Hepatocyte (in vitro differentiated cells): ENCODE measurements at places on chromosomes 2 and 18.
A peak's percentile ranks its signal among the peaks of the same experiment; 100 is the strongest.

GRCh38 chr2:37781028-37781427 is 109.6 kb upstream of the CDC42EP3 start:
- DNase-seq: no peak

GRCh38 chr2:189379731-189380261 is 61.5 kb upstream of the WDR75 start:
- DNase-seq: no peak

DNA sequence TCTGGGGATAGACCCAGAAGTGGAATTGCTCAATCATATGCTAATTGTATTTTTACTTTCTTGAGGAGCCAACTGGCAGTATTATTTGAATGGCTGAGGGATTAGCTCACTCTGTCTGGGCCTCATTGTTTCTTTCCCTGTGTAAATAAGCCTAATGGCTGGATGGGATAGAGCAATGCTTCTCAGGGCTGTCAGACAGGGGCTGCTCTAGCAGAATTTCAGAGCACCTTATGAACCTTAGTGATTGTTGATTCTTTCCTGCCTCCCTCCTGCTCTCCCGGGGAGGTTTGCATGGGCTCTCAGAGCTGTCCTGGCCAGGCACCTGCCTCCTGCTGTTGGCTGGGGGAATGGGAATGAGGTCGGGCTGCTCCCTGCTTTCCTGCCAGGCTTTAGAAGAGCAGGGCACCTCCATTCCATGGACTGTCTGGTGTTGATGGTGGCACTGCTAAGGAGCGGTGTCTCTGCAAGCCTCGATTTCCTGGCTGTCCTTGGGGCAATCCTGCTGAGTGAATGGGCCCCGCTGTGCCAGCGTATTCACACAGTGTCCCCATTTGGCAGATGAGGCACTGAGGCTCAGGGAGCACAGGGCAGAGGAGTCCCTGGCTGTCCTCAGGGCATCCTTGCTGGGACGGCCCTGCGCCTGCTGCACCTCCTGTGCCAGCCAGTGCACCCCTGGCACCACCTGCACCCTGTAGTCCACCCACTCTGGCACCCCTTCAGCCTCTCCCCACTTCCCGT is 468.2 kb upstream of the HS6ST1 start:
- DNase-seq: no peak

- DNase-seq: peak; percentile 83
Measured at GRCh38 chr2:240819858-240820606, at the start of gene KIF1A. TSS of gene KIF1A (minus strand) at chr2:240820219. CDS start at chr2:240797752, 22,467 bp downstream.

GRCh38 chr2:46337208-46337994 is 40.2 kb downstream of the EPAS1 start:
- DNase-seq: no peak

GRCh38 chr2:28108143-28108542 is 217.6 kb downstream of the BABAM2 start:
- DNase-seq: no peak
